ENCODE measurements at places on chromosomes 4 and X.

DNA sequence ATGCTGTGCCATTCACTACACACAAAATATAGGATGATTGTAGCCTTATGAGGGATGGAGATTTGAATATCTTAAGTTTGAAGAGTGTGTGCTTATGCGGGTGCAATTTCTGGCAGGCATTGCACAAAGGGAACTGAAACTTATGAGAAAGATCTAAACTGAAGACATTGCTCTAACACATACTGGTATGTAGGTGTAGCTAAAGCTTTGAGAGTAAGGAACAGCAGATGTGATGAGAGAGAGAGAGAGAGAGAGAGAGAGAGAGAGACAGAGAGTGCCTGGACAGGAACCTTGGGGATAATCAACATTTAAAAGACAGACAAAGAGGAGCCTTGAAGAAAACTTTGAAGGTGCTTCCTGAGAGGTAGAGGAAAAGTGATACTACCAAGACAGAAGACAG, 379.7 kb downstream of the SPRY1 start:
- no peak for DNase-seq

- DNase-seq = no peak
Measured at GRCh38 chrX:11105080-11105479, 6.1 kb upstream of the HCCS start.

DNA sequence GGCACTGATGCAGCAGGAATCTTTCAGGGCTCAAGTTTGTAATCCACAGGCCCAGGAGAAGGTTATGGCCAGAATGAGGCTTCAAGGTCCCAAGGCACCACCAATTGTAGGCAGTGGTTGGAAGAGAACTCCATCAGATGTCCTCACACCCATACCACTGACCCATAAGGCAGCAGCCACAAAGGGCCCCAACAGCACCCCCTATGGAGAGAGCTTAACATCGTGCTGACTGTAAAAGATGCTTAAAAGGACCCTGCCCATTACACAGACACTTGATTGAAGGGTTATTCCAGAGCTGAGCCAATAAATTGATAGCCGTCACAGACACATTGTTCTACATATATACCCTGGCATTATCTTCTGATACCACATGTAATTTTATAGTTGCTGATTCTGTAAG, 113.7 kb downstream of the SOWAHB start:
- no peak for DNase-seq

DNA sequence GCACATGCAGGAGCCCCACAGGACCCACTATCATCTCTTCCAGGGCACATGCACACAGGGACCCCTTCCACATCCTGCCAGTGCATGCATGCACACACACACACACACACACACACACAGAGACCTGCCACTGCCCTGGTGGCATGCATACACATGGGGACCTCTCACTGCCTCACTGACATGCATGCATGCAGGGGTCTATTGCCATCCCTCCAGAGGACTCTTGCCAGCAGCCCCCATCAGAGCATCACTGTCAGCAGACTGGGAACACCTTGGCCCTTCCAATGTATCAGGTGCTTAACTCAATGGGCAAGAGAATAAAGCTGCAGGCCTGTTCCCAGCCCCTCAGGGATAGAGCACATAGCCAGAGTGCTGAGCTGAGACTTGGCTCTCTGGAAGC, 433.6 kb upstream of the PPP1R2C start:
- no peak for DNase-seq

DNA sequence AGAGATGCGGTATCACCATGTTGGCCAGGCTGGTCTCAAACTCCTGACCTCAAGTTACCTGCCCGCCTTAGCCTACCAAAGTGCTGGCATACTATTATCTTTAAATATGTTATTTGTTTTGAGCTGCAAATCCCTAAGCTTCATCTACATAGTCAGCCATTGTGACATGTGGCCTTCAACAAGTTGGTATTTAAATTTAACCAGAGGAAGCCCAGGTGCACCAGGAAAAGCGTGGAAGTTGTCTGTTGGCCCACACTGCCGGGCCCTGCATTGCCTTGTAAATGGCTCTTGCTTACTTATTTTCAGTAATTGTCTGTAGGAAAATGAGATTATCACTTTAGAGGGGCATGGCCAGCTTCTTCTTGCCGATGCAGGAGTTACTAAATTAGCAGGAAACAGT, 6.0 kb downstream of the WWC2 start:
- DNase-seq = no peak

- no peak for DNase-seq
Measured at GRCh38 chr4:97152149-97152548, 991.1 kb downstream of the STPG2 start.

DNA sequence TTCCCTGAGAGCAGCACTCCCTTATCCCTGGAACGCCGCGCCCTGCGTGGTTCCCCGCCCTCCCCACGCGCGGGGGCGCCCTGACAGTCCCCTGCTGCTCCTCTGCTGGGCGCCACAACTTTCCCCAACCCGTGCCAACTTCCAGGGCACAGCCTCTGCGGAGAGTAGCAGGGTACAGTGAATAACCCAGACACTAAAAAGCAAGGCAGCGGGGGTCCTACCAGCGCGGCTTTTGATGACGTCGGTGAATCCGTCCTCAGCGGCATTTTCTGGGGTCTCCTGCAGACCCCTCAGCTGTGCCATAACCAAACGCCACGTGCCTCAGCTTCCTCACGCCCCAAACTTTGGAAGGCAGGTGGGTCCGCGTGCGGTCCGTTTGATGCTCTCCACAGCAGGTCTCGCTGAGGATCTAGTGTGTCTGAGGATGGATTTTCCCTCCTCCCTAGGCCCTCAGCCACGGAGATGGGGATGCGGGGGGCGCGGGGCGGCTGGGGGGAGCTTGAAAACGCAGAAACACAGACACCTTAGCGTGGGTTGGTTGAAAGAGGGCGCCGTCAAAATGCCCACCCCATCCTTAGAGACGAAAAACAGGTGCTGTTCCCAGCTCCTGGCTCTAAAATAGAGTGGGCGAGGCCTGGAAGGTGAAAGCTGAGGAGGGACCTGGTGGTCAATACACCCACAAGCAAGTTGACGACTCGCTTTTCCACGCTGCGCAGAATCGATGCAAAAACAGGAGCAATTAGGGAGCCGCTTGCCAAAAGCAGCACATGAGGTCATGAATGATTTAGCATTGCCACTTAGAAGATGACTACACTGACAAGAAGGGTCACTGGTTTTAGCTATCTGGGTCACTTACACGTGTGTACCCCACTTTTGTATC, 405.6 kb downstream of the FAM47A start:
- no peak for DNase-seq

GRCh38 chrX:40080894-40081678, 16.7 kb downstream of the BCOR start:
- DNase-seq = no peak

- DNase-seq = no peak
Measured at GRCh38 chr4:139278485-139278884, 1.5 kb downstream of the MGARP start.

- DNase-seq = no peak
Measured at GRCh38 chr4:42732776-42733175, 75.9 kb upstream of the ATP8A1 start.

- DNase-seq = no peak
Measured at GRCh38 chr4:3835527-3836405, 69.6 kb downstream of the ADRA2C start.

DNA sequence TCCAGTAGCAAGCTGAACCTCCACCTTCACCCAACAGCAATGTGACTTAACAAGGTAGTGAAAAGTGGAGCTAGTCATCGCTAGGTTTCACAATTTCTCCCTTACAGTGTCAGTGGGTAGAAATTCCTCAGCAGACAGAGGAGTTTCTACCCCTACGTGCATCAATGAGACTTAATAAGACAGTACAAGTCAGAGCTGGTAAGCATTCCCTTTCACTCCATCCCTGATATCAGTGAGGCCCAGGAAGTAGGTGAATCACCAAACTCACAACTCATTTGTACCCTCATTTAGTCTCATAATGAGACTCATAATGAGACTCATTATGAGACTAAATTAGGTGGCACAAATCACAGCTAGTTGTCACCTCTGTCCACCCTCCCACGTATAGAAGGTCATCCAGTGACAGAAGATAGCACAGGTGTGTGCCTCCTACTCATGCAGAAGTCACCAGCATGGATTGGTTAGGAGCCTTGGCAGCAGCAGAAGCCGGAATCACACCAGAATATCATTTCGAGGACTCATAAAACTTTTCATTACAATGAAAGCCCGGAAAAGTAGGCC, 50.8 kb upstream of the NUDT10 start:
- no peak for DNase-seq

DNA sequence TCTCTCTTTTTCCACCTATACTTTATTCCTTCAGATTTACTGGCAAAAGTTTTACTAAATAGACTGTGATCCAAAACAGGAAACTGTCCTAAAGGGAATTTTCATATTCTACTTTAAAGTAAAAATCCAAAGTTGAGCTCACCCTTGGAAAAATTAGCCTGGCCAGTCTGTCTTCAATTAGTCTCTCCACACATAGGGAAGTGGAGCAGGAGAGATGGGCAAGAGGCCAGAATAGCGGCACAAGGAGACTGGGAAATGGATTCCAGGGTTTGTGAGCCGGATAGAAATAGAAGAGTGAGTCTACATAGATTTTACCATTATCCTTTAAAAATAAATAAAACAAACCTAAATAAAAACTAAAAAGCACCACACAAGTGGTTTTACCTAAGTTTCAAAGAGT, 16.2 kb upstream of the FRMD7 start:
- no peak for DNase-seq

GRCh38 chr4:128220286-128221235, 67.1 kb downstream of the PGRMC2 start:
- no peak for DNase-seq

GRCh38 chr4:78684325-78685079, 91.6 kb upstream of the BMP2K start:
- no peak for DNase-seq

DNA sequence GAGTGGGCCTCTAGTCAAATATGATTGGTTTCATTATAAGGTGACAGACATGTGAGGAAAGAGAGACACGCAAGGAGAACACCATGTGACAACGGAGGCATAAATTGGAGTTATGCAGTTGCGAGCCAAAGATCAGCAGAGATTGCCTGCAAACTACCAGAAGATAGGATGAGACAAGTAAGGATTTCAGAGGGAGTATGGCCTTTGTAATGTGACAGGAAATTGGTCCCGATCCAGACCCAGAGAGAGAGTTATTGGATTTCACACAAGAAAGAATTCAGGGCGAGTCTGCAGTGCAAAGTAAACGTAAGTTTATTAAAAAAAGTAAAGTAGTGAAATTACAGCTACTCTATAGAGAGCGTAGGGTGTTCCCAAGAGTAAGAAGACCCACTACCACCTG, 35.7 kb upstream of the NDST4 start:
- no peak for DNase-seq

DNA sequence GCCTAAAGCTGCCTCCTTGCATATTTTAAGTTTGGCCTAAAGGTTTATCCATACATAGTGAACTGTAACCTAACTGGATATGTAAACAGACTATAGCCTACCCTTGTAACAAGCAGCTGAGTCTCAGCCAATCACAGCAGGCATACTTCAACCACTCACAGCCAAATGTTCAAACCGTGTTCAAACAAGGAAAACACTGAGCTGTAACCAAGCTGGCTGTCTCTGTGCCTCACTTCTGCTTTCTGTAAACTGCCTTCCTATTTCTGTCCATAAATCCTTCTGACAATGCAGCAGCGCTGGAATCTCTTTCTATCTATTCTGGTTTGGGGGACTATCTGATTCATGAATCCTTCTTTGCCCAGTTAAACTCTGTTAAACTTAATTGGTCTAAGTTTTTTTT, 16.4 kb downstream of the DSPP start:
- DNase-seq = no peak

DNA sequence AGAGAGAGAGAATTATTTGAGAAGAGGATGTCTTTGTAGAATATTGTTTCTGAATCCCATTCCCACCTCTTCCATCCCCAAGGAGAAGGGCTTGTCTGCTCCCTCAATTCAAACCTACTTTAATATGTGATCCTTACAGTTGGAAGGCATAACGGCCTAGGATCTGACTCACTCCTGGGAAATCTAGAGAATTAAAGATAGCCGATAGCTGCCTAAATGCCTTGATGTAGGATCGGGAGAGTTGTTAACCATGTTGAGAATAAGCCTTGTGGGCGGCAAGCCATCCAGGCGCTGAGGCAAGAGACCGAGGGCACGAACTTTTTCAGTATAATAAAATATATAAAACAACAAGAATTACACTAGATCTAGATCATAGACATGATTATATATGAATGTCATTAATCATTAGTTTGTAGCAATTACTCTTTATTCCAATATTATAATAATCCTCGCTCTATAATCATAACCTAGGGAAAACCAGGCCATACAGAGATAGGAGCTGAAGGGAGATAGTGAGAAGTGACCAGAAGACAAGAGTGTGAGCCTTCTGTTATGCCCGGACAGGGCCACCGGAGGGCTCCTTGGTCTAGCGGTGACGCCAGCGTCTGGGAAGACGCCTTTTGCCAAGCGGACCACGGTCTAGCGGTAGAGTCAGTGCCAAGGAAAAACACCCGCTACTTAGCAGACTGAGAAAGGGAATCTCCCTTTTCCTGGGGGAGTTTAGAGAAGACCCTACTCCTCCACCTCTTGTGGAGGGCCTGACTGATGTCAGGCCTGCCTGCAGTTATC, 13.5 kb downstream of the EMCN start:
- no peak for DNase-seq

GRCh38 chr4:176874721-176875445, 82.2 kb upstream of the VEGFC start:
- DNase-seq = no peak

- no peak for DNase-seq
Measured at GRCh38 chr4:28879900-28880299, 1840.3 kb upstream of the PCDH7 start.

GRCh38 chr4:174058846-174059245, 224.6 kb downstream of the FBXO8 start:
- DNase-seq = no peak

DNA sequence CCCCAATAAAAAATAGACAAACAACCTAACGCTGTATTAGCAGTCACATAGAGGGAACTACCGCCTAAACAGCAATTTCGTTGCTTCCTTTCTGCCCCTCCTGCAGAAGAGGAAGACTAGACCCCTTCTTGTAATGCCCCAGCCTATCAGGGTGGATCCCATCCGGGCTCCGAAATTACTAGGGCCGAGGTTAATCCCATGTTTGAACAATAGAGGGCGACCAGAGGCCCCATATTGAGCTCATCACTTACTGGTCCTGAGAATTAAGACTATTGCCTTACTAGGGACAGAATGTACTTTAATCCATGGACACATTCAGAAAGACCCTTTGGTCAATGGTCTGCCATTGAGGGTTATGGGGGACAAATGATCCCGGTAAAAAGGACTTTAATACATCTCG, 11.8 kb upstream of the ZNF630 start:
- peak; percentile 40 for DNase-seq

DNA sequence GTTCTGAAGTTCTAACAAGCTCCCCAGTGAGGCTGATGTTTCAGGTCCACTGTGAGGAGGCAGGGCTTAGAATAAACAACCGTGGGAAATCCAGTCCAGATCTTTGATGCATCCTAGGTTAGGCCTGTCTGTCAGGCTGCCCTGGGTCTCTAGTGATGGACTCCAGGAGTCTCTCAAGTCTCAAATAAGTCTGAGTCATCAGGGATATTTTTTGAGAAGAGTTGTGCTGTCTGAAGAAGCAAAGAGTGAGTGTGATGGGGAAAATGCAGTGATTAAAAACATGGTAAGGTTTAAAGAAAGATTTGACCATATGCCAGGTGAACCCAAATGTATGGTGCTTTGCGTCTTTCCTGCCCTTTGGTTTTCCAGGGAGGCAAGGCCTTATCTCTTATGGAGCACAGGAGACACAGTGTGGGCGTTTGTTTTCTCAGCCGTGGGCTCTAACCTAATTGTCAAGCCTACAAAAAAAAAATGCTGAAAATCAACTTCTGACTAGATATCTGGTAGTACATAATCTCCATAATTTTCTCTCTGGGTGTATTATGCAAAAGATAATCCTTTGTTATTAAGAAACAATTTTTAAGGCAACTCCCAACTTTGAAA, 100.7 kb downstream of the PTTG2 start:
- DNase-seq = no peak
